ENCODE measurements at places on chromosomes 3 and 15.

- no peak for DNase-seq
Observed at GRCh38 chr3:156109989-156110388, 10.4 kb upstream of the KCNAB1 start.

- peak; percentile 54 for DNase-seq
Observed at GRCh38 chr3:69120879-69121464, 1.4 kb downstream of the LMOD3 start.

- DNase-seq = no peak
Observed at GRCh38 chr3:128394033-128394432, 72.7 kb downstream of the DNAJB8 start.

- no peak for DNase-seq
Observed at GRCh38 chr3:132606085-132606484, 9.0 kb downstream of the ACKR4 start.

- DNase-seq = peak; percentile 59
Observed at GRCh38 chr15:36370731-36371112, 208.7 kb upstream of the CDIN1 start.

- DNase-seq = no peak
Observed at GRCh38 chr15:35775471-35775870, 229.5 kb upstream of the DPH6 start.

GRCh38 chr3:37453393-37454389, 279.3 kb upstream of the LRRFIP2 start:
- no peak for DNase-seq

- no peak for DNase-seq
Observed at GRCh38 chr15:93428807-93429351, 339.9 kb upstream of the RGMA start.

DNA sequence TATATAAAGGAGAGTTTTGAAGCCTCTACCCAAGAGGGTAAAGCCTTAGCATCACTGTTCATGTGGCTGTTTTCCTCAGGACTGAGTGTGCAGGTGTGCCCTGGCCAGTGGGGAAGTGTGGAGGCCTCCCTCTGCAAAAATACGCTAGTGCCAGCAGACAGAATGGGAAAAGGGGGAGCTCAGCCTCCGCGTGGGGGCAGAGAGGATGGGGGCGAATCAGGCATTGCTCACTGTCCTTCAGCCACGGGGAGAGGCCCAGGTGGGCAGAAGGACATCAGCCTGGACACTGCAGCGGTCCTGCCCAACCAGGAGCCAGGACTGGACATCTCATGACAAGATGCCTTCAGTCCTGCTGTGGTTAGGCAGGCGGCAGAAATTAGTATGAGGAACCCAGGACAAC, 10.1 kb downstream of the LTF start:
- DNase-seq = no peak
